GM12864 (cell line): ENCODE measurements at places on chromosomes 7 and 10.

GRCh38 chr10:131676800-131677421, 223.9 kb upstream of the PPP2R2D start:
- DNase-seq = no peak

DNA sequence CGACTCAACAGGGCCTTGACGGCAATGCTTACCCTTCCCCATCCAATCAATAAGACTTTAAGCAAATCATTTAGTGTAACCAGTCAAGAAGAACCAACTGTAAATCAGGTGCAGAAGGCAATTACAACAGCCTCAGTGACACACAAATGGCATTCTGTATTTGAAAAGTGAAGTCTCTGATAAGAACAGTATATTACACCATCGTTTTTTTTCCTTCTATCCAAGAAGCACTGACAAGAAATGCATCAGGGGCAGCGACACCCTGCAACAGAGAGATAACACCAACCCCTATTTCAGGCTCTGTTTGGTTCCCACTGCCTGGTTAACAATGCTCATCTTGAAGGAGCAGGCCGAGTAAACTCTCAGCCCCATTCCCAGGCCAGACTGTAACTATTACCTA, 204.0 kb upstream of the AOAH start:
- DNase-seq = no peak

GRCh38 chr10:106956216-106956915, 208.1 kb downstream of the SORCS1 start:
- DNase-seq = no peak

DNA sequence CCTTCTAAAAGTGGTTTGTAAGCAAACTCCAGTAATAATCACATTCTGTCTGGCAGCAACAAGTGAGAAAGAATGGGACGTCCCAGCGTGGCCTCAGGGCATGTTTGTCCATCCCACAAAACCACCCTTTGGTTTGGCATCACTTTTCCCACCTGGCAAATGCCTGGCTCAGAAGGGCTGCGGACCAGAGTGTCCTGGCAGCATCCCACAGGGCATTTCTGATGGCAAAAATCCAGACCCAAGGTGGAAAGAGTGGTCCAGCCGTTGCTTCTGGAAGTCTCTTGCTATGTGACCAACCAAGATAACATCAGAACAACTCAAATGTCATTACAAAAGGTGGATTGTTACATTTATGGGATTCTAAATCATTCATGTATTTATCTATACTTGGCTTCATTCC, 174.4 kb downstream of the CREB5 start:
- no peak for DNase-seq

DNA sequence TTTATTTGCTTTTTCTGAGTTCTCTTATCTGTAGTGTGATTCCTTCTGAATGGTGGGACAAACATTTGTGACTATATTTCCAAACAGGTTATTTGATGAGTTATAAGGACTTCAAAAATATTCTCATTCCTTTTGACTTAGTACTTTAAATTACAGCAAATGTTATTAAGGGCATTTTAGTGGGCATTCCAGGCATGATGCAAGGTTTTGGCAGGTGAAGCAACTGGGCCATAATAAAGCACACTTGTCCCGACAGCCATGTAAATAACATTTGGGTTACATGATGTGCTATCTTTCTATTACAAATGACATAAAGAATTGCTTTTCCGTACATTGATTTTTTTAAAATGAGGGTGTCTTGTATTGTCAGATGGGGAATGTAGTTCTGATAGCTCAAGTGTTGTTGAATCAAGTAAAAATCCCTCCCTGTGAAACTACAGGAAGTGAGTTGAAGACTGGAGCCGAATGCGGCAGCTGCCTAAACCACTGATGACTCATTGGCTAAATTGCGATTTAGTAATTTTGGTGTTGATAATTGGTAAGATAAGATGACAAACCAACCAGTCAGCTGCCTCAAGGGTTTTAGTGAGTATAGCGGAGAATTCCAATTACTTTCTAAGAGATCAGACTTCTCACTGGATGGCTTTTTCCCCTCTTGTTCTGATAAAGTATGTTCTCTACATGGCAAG, 231.3 kb upstream of the NPY start:
- DNase-seq = no peak

- no peak for DNase-seq
Measured at GRCh38 chr10:13450069-13450468, 78.7 kb downstream of the BEND7 start.

- no peak for DNase-seq
Measured at GRCh38 chr10:301536-301935, 166.3 kb downstream of the ZMYND11 start.

GRCh38 chr7:157814931-157815705, 478.3 kb downstream of the DNAJB6 start:
- DNase-seq = no peak

- DNase-seq = no peak
Measured at GRCh38 chr10:59587756-59588140, 121.9 kb downstream of the SLC16A9 start.

DNA sequence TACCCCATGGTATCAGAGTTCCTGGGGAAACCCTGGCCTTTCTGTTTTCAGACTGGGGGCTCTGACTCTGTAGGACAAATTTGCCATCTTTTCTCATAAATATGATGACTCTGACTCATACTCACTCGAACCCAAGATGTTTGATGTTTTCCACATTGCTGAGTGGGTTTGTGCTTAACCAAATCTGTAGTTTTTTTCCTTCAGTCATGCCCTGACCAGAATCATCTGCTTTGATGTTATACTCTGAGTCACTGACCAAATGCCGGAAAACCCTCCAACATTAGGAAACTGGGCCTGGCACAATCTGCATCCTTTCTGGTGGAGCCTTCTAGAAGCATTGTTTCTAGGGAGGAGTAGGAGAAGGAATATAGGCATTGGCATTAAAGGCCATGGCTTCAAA, 118.7 kb downstream of the C10orf105 start:
- no peak for DNase-seq

- no peak for DNase-seq
Measured at GRCh38 chr10:127196282-127197153, at the start of gene INSYN2A. INSYN2A (minus strand) TSS chr10:127196591; CDS start chr10:127176395, 20,196 bp downstream.

DNA sequence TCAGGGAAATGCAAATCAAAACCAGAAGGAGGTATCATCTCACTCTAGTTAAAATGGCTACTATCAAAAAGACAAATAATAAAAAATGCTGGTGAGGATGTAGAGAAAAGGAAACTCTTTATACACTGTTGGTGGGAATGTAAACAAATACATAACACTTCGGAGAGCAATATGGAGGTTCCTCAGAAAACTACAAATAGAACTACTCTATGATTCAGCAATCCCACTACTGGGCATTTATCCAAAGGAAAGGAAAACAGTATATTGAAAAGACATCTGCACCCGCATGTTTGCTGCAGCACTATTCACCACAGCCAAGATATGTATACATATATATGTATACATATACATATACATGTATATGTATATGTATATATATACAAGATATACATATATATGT, 94.2 kb downstream of the C10orf90 start:
- no peak for DNase-seq

- no peak for DNase-seq
Measured at GRCh38 chr10:8790390-8790789, 735.9 kb downstream of the GATA3 start.

GRCh38 chr10:43408331-43408709, 666 bp downstream of the HNRNPF start:
- no peak for DNase-seq

- no peak for DNase-seq
Measured at GRCh38 chr10:26624006-26624405, 73.5 kb upstream of the PDSS1 start.

GRCh38 chr7:97466071-97466470, 265.8 kb upstream of the TAC1 start:
- no peak for DNase-seq

DNA sequence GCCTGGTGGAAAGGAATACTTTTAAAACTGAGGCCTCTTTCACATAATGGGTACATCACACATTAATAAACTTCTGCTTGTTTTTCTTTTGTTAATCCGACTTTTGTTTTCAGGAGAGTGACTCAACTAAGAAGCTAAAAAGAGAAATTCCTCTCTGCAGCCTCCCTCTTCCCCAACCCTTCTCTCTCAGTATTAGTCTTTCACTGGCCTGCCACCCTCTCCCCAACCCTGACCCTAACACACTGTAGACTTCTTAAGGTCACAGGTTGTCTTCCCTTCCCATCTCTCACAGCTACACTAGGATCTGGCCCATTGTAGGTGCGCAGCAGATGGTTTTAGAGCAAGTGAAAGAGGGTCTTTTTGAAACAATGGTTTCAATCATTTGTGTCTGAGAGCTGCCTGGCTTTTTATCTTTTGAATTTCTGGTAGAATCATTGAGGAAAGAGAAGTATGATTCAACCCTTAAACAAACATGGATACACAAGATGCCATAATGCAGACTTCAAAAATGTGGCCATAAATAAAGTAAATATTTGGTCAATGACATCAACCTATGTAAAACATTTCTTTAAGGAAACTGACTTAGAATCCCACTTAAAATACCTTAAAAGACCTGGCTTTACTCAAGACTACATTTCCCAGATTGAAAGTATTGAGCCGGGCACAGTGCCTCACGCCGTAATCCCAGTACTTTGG, 17.9 kb upstream of the FFAR4 start:
- DNase-seq = no peak

DNA sequence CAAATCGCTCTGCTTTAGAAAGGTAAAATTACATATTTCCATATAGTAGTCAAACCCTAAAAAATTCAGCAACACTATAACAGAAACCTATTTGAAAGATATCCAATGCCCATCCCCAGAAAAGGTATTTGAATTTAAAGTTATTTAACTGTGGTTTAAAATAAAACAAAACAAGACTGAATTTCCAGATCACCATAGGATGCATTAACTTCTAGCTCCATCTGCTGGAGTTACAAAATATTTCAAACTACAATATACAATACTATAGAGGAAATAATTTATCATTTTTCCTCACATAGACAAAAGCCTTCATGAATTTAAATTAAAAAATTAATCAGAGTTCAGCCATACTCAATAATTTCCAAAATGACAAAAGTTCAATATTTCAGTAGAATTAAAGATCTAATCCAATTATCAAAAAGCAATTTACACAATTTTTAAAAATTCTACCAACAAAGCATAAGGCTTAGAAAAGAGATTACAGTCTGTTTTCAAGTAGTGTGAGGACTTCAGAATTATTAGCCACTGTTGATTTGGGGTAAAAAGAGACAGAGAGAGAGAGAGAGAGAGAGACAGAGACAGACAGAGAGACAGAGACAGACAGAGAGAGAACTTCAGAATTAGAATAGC, 75.9 kb downstream of the LMBR1 start:
- no peak for DNase-seq
